ENCODE measurements at places on chromosomes 5 and 9. TPM values are rescaled to one million over a fixed set of nuclear protein-coding genes. Genes with fewer than 3 reads are reported as not detected.
A peak's percentile ranks its signal among the peaks of the same experiment; 100 is the strongest.

GRCh38 chr5:88688984-88689667 is 193.9 kb downstream of the MEF2C start:
- H3K27ac ChIP-seq = no peak overlapping the region
- no peaks in the 10 kb centered on the region for H3K36me3 ChIP-seq
- peaks cover 26% of the 10 kb centered on the region for H3K4me1 ChIP-seq
- H3K27me3 ChIP-seq = peaks cover 35% of the 10 kb centered on the region
- H3K4me3 ChIP-seq = no peak overlapping the region

Gene DIAPH1
- total RNA-seq = 64.1 TPM

Gene PCDHGA5
- total RNA-seq = 8.6 TPM

- H3K27ac ChIP-seq = peak overlapping the region; percentile 6
- DNase-seq = no peak
- no peak overlapping the region for H3K4me3 ChIP-seq
- H3K4me1 ChIP-seq = peaks cover 14% of the 10 kb centered on the region
Observed at GRCh38 chr9:109027176-109027575, 13.9 kb upstream of the CTNNAL1 start.

Data from vagina (tissue), 2 donors.